ENCODE measurements at places on chromosomes 13 and 19. TPM values are rescaled to one million over a fixed set of nuclear protein-coding genes. Genes with fewer than 3 reads are reported as not detected.

The TNNI3 gene
- not detected for total RNA-seq

The PCDH20 gene
- total RNA-seq: 0.10 TPM

The GJB6 gene
- not detected for total RNA-seq

The FUT1 gene
- total RNA-seq: 5.7 TPM

The ADAMTSL5 gene
- total RNA-seq: 1.8 TPM

The TMEM143 gene
- total RNA-seq: 5.8 TPM

The CDK8 gene
- 12.5 TPM for total RNA-seq

The OSCAR gene
- 6.6 TPM for total RNA-seq

The ZFP28 gene
- total RNA-seq: 5.6 TPM

The PDX1 gene
- total RNA-seq: not detected

The C19orf67 gene
- total RNA-seq: not detected

The ZNF529 gene
- total RNA-seq: 7.4 TPM

The OVOL3 gene
- total RNA-seq: not detected

The C1QTNF9 gene
- total RNA-seq: 1.0 TPM

The RAB20 gene
- total RNA-seq: 61.6 TPM

The TMEM272 gene
- 0.32 TPM for total RNA-seq

The ZNF135 gene
- 3.5 TPM for total RNA-seq

The PTGER1 gene
- 0.55 TPM for total RNA-seq

The TYROBP gene
- total RNA-seq: 201 TPM

The RASIP1 gene
- 34.5 TPM for total RNA-seq

The FAM216B gene
- total RNA-seq: not detected

The SBK2 gene
- not detected for total RNA-seq

The SPIB gene
- not detected for total RNA-seq

The PEAK3 gene
- 2.6 TPM for total RNA-seq

The CGB3 gene
- not detected for total RNA-seq

The CYP2A7 gene
- not detected for total RNA-seq

The C1QTNF9B gene
- not detected for total RNA-seq

The CACNA1A gene
- 0.84 TPM for total RNA-seq

The RNF113B gene
- not detected for total RNA-seq

The RFPL4AL1 gene
- total RNA-seq: not detected

The SULT2B1 gene
- 0.48 TPM for total RNA-seq

The CFAP97D2 gene
- total RNA-seq: not detected

The ZNF506 gene
- total RNA-seq: 16.4 TPM

The SOX1 gene
- total RNA-seq: not detected

The GDF15 gene
- 5.9 TPM for total RNA-seq

The URAD gene
- total RNA-seq: 1.7 TPM

The EFNA2 gene
- total RNA-seq: not detected

The VSTM2B gene
- not detected for total RNA-seq

The DACH1 gene
- total RNA-seq: 2.3 TPM

The CYP2F1 gene
- not detected for total RNA-seq

The CLDN10 gene
- not detected for total RNA-seq

The LRRC63 gene
- 0.19 TPM for total RNA-seq

The ZNF578 gene
- total RNA-seq: 1.5 TPM

The TPGS1 gene
- 20.3 TPM for total RNA-seq

The CD209 gene
- 63.5 TPM for total RNA-seq

The ZNF888 gene
- total RNA-seq: 2.6 TPM

The SYT3 gene
- total RNA-seq: 0.51 TPM

The GAPDHS gene
- not detected for total RNA-seq

Data from mesenteric fat pad (tissue), 1 donor.